Sciatic nerve (tissue), 2 donors: ENCODE measurements at places on chromosomes 4 and X. TPM values are rescaled to one million over a fixed set of nuclear protein-coding genes. Genes with fewer than 3 reads are reported as not detected.

The DRP2 gene
- total RNA-seq = 381 TPM

The RAB39B gene
- 0.58 TPM for total RNA-seq

The NAP1L3 gene
- 5.5 TPM for total RNA-seq

DNA sequence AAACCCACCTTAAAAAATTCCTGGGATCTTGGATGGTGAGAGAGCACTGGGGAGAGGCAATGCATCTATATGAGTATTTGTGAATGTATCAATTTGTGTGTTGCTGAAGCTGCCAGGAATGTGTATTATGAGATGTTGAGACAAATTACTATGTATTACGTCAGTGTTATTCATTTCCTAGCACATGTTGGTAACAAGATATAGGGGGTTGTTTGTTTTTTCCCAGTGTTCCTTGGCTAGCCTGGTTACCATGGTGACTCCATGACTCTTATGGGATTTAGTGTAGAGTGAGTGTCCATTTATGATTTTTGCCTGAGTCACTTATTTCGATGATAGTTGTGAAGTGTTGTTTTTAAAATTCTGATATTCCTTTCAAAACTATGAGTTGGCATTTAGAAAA is 65.6 kb downstream of the RAB40A start:
- no peak for DNase-seq

GRCh38 chrX:133089411-133089810 is 7.5 kb downstream of the USP26 start:
- DNase-seq = no peak

DNA sequence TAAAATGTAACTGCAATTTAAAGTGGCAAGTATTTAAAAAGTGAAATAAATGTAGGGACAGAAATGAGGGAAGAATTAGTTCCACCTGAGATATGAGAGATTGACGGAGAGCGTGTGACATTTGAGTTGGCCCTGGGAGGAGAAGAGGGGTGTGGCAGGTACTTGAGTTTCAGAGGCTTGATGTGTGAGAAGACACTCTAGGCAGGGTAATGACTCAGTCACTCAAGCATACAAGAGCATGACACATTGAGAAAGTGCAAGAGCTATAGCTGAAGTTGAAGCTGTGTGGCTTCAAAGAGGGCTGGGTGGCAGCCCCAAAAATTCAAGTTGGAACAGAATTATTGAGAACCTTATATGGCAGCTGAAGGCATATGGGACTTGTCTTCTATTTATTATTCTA is 420.5 kb downstream of the SLITRK2 start:
- DNase-seq = no peak

DNA sequence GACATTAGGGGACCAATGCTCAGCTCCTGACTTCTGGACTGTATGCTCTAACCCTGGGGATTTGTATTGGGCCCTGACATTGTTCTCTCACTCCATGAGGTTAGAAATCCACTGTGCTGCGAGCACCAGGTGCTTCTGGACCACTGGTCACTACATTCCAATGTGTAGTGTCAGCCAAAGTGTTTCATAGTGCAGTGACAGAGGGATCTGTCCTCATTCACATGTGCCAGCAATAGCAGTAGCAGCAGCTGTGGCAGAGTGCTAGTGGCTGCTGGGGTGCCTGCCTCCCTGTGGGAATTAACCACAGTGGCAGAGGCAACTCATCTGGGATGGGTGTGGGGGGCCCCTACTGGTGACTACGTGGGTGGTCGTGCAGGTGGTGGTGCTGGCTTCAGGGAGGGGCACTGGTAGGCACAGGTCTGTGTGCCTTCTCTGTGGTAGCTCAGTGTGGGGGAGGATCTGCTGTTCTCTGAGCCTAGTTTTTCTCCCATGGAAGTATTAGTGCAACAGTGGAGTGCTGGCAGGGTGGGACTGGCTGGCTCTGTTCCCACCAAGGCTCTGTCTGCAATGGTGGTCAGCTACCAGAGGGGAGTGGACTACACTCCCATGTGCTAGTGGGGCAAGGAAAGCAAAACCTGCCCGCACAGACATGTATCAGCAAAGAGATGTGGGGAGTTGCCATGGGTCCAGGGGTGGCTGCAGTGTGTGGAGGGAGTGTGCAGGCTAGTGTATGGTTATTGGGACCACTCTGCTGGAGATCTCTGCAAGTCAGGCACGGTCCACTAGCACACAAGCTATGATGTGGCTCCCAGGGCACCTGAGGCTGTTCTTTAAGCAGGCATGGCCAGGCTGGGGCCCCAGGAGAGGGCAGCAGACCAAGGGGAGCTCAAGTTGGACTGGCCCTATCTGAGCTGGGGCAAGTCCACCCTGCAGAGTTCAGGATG is 78.5 kb downstream of the SCLT1 start:
- DNase-seq = no peak

DNA sequence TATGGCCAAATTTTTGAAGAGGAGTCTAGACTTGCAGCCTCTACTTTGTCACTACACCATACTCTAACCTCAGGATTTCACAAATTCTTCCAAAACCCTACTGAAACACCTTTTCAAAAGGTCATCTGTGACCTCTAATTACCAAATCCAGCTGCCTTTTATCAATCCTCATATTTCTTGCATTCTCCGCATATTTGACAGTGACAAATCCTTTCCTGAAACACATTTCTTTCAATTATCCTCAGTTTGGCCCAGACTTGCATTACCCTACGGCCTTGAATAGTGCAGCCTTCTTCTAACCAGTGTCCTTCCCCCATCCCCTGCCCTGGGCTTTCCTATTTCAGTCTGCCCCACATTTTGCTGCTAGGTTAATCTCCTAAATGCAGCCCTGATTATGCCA is 25.5 kb downstream of the MID2 start:
- no peak for DNase-seq

DNA sequence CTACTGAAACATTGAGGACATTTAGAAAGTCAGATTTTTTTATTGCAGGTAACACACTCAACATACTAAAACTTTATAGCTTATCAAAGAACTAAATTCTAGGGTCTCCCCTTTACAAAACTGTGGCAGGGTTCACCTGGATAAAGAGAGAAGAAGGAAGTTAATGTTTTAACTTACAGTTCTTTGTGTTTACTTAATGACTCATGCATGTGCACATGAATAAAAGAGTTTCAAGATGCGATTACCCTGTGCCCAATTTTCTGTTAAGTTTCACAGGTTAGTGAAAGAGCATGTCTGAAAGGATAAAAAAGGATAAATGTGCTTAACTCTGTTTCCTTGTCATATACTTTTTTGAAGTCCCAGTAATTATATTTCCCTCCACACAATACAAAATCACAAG is 16.8 kb downstream of the DCAF8L1 start:
- no peak for DNase-seq

- no peak for DNase-seq
Observed at GRCh38 chrX:13891377-13892140, 74.7 kb upstream of the GPM6B start.

DNA sequence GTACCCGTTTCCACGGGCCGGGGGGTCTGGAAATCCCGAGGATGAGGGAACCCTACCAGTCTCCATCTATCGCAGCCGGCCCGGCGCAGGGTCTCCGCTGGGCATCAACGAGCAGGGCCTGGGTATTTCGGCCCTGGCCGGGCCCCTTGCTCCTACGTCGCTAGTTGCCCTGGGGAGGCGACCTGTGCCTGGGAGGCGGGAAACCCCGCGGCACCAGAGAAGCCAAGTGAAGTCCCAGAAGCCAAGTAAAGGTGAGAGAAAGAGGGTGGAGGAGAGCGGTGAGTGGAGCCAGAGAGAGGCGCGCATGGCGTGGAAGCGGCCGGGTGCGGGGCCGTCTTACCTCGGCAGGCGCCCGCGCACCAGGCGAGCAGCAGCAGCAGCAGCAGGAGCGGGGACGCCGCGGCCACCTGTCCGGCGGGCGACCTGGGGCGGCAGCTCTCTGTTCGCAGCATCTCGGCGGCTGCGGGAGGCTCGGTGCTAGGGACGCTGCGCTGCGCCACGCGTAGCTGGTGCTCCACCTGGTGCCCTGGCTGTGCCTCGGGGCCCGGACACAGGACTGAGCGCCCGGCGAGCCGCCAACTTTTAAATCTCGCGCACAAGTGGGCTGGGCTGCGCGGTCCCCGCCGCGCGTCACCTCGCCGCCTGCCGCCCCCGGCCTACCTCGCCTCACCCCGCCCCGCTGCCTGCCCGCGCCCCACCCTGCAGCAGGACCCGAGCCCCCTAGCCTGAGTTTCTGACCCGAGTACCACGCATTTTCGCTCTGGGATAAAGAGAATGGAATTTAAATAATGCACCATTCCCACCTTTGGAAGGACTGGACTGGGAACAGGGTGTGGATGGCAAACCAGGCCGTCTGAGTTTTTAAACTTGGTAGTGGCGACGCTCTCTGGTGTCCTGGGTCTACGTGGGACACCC is at the start of gene NMU:
Gene NMU (minus strand): TSS at position 558 of the 915 bp plus-strand sequence. CDS start 106 bp downstream, at position 452.
- DNase-seq = peak; percentile 56

- DNase-seq = no peak
Observed at GRCh38 chr4:8278009-8278395, 8.4 kb downstream of the HTRA3 start.

- no peak for DNase-seq
Observed at GRCh38 chrX:11768039-11768438, 10.0 kb downstream of the MSL3 start.

- DNase-seq = no peak
Observed at GRCh38 chr4:169150806-169151205, 120.0 kb downstream of the SH3RF1 start.

DNA sequence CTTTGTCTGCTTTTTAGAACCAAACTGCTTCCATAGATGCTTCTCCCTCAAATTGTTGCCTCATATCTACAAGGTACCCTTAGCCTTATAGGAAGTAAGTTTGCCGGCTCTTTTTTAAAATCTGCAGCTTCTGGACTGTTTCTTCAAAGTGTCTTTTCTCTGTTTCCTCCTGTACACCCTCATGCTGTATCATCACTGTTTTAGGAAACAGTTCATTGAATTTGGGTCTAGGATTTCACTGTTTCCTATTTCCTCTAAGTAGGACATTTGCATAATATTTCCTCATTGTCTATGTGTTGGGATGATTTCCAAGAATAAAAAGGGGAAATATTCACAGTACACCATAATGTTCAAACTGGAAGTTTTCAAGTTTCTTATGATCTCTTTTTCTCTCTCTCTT is 43.0 kb downstream of the BANK1 start:
- DNase-seq = no peak

DNA sequence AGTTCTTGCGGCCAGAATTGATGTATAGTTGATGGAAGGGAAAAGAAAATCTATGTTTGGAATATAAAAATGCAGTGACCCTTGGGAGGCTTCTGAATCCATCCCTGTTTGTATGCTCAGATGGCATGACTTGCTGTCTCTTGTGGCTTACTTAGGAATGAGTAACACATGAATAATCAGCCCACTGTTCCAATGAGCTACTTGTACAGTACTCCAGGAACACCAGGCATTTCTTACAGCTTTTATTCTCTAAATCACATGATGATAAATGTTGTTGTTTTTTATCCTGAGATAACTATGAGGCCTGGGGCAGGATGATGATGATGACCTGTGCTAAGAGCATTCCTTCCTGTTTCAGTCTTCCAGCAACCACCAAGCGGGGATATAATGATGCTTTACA is 18.9 kb downstream of the TMPRSS11E start:
- no peak for DNase-seq

DNA sequence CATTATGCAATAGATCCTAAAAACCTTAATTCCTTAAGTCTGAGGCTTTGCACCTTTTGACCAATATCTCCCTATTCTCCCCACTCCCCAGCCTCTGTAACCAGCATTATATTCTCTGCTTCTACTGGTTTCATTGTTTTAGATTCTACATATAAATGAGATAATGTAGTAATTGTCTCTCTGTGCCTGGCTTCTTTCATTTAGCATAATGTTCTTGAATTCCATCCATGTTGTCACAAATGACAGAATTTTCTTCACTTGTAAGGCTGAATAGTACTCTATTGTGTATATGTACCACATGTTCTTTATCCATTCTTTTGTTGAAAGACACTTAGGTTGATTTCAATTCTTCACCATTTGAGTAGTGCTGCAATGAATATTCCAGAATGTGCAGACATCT is 66.0 kb downstream of the MAGEC1 start:
- DNase-seq = no peak

- DNase-seq = no peak
Observed at GRCh38 chr4:71303850-71304249, 35.0 kb upstream of the SLC4A4 start.
